ENCODE measurements at places on chromosomes 5 and 9.
A peak's percentile ranks its signal among the peaks of the same experiment; 100 is the strongest.

GRCh38 chr5:10596310-10596703 is 32.4 kb downstream of the ANKRD33B start:
- DNase-seq: no peak

DNA sequence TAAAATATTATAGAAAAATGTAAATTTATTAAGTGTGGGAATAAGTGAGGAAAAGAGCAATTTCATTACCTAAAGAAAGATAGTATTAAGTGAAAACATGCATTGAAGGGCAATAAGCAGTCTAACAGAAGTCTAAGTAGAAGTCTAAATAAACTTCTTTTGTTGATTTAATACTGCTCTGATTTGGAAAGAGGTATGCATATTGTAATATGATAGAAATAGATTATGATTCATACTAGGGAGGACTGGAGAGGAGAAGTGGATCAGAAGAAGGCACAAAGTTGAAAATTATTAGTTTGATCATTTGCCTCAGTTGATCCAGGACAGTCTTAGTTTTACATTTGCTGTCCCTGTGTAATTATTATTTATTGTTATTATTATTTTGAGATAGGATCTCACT is 6.6 kb upstream of the ERBIN start:
- DNase-seq: no peak

DNA sequence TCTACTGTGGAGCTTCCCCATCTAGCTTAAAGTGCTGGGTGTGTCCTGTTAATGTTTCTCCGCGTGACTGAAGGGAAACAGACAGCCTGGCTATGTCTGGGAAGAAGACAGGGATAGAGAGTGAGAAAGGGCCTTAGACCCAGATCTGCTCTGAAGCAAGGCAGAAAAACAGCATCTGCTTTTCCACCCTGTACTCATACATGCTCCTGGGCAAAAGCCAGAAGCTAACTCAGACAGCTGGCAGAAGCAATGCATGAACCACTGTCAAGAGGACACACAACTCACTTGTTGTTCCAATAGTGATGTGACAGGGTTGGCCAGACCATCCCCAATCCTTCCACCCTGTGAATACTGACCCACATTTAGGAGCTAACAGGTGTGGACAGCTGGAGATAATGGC is 63.3 kb downstream of the DPYSL3 start:
- no peak for DNase-seq

DNA sequence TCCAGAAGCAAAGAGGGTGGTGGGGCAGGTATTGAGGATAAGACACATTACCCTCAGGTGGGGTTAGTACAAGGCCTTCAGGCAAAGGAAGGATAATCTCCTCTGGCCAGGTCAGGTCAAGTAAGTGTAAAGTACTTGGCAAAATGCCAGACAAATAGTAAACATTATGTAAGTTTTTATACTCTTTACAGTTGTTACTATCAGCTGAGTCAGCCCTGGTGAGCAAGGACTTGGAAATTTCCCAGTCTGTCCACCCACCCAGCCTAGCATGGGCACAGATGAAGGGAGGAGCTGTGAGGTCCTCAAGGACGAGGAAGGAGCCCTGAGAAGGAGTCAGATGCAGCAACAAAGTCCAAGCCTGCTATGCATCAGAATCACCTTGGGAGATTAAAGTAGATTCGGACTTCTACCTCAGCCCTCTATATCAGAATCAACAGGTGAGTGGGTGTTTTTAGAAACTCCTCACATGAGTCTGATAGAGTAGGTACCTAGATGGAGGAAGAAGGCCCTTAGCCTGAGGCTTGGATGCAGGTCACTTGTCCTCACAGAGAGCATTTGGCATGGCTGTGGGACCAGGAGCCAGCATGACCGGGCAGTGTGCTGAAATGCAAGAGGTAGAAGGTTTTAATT is 50.2 kb upstream of the BARX1 start:
- DNase-seq: no peak

GRCh38 chr5:3741374-3741770 is 145.7 kb downstream of the IRX1 start:
- no peak for DNase-seq

- DNase-seq: peak; percentile 41
These were observed 22.7 kb upstream of the CLK4 start for GRCh38 chr5:178649580-178649979.

DNA sequence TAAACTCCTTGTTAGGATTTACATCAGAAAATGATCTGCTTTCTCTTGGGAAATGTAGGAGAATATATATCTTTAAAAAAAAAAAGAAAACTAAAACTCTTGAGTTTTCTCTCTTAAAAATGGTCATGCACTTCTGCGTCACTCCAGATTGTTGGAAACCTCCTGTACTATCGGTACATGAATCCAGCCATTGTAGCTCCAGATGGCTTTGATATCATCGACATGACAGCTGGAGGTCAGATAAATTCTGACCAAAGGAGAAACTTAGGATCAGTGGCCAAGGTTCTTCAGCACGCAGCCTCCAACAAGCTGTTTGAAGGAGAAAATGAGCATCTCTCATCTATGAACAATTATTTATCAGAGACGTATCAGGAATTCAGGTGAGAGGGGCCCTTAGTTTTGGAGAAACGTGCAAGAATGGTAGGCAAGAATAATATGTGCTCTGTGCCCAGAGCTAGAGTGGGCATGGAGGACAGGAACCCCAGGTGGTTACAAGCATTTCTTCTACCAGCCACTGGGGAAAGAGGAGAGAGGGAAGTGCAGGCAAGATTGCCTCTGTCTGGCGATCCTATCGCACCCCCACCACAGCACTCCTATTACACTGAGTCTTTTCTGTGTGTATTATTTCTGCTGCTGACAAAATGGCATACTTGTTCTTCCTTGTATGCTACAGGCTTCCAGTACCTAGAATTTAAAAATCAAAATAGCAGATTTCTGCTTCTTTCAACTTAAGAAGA is 41.4 kb upstream of the F2R start:
- no peak for DNase-seq

DNA sequence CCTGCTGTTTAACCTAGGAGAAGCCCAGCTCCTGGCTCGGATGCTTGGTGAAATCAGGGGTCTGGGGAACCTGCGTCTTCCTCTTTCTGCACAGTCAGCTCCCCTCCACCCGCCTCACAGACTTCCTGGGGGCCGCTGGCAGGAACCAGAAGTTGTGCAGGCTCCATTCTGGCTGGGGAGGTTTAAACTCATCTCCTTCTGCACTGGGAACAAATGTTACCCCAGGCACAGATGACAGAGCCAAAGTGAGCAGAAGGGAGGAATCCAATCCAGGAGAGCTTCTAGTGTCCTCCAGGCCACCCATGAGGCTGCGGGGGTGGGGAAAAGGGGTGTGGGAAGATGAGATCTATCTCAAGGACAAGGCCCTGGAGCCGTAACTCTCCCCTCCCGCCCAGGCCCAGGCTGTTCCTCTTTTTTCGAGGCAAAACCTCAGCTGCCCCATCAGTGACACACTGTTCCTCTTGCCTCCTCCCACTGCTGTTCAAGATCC is 31.2 kb downstream of the KCNMB1 start:
- DNase-seq: peak; percentile 93

DNA sequence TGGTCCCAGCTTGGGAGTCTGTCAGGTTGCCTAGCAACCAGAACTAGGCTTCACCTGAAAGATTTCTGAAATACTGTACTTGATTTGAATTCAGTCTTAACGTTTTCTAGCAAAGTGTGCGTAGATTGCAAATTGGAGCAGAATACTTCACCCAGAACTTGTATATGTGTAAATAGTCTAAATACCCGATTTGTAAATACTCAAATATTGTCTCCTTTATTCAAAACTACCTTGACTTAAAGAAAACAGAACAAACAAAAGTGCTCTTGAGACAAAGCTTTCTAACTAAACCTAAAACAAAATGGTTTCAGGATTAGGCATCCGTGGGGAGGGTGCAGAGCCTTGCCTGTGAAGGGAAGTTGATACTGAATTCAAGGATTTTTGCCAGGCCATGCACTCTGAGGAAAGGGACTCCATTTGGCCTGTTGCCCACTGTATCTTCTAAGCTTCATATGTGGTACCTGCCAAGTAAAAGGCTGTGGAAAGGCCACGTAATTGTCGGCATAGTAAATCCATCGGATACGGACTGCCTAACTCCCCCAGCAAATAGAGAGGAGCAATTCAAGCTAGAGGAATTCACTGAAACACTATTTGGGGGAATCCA is 744 bp upstream of the HMGCS1 start:
- DNase-seq: peak; percentile 7

DNA sequence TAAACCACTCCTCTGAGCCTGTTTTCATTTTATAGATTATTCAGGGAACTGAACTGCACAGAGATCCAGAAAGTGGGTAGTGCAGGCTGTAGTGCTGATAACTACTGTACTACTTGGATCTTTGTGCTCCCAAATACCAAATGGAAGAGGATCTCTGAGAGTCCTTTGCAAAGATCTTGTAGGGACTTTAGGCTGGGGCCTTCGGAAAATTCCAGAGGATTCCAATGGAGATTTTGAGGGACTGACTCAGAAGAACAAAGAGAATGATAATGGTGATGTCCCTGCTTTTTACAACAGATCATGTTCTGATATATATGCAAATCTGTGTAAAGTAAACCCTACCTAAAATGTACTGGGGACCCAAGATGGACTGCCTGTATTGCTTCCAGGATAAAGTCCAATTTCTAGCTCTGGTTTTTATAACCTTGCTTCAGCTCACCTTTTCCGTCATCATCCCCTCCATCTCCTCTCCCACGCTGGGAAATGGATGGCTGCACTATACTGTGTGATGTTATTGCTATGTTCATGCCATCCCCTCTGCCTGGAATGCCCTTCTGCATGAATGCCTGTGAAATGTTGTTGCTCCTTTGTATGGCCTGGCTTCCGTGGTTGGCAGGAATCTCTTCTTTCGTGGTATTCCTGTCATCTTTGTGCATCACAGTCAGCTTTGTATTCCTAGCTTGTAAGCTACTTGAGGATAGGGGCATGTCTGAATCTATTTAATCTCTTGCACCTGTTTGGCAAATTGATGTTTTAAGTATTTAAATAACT is 9.7 kb upstream of the PSMD5 start:
- no peak for DNase-seq

DNA sequence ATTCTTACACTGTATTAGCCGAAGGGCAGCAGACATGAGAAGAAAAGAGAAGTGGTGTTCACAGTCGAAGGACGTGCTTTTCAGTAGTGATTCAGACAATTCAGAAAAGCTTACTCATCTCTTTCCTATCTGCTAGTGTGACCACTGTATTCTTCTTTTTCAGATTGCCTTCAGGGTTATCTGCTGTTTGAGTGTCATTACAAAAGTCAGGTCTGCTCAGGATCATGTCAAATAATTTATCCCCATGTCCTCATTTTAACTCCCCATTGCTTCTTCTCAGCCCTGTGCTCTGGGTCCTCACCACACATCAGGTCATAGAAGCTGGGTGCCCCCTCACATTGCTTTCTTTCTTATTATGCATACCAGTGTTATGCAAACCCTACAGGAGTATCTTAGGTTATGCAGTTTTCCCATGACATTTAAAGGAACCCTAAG is 394.0 kb downstream of the CETN3 start:
- peak; percentile 78 for DNase-seq

DNA sequence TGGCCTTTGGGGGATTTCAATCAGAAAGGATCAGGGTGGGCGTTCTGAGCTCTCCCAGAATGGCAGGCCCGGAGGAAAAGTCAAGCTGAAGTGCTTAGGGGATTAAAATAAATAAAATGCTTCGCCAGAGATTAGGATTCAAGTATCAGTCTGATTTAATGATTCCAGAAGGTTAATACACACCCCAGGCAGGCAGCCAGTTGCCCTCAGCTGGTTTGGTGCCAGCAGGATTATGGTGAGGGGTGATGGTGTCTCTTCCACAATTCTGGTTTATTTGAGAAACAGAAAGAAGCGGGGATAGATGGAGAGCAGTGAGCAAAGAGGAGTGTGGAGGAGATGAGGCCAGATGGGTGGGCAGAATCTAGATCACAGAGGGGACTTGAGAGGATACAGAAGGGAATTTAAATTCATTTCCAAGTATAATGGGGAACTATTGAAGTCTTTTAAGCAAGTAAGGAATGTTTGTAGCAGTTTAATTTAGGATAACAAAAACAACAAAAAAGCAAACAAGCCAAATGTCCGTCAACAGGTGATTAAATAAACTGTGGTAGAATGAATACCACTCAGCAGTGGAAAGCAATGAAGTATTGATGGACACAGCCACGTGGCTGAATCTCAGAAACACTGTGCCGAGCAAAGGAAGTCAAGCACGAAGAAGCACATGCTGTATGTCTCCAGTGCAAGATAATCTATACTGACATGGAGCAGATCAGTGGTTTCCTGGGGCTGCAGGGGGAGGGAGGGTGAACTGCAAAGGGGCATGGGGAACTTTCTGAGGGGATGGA is 297.7 kb downstream of the MSX2 start:
- DNase-seq: no peak

- no peak for DNase-seq
These were observed 61.0 kb upstream of the ADAMTS2 start for GRCh38 chr5:179406031-179406961.

GRCh38 chr9:107242073-107243030 is 40.7 kb upstream of the RAD23B start:
- DNase-seq: no peak

GRCh38 chr5:2656206-2656605 is 95.3 kb downstream of the IRX2 start:
- DNase-seq: no peak

DNA sequence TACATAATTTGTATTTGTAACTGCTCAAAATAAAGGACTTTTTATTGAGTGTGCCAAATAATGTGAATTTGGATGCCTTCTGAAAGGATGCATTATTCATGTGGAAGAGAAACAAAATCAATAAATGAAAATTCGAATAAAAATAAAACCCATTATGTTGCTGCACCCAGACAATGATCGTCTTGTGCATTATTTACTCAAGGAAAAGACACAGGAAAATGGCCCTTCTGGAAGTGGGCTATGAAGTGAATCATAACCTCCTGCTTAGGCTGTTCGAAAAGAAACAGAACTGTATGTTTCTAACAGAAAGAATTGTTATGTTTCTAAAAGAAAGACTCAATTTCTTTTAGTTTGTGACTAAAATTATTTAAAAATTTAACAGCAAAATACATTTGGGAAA is 168.9 kb upstream of the NFIB start:
- DNase-seq: no peak

DNA sequence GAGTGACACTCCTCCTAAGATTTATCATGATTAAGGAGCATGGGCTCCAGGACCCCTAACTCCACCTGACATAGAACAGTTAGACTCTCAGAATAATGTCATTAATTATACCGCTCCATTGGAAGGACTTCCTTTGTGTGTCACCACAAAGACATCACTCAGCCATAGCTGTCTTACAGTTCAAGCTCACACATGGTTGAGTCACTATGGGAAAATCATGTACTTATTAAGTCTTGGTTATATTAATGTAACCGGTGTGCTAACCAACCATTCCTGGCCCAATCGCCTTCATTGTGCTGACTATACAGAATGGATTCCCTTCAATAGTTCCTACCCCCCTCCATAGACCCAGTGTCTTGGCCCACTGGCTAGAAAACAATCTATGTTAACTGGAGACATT is 10.9 kb upstream of the MCCC2 start:
- no peak for DNase-seq

DNA sequence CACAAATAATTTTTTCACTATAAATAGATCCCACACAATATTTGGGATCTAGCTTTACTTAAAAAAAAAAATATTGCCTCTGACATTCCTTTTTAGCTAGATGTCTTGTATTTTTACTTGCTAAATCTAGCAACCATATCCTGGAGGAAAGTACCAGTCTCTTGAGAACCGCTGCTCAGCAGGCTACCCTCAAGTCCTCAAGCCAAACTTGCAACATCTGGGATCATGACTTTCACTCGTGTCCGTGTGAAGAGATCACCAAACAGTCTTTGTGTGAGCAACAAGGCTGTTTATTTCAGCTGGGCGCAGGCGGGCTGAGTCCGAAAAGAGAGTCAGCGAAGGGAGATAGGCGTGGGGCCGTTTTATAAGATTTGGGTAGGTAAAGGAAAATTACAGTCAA is 180.3 kb upstream of the FER start:
- no peak for DNase-seq
